Cardiac septum (tissue), 1 donor: ENCODE measurements at places on chromosomes 5 and 9. TPM values are rescaled to one million over a fixed set of nuclear protein-coding genes. Genes with fewer than 3 reads are reported as not detected.

Gene CNTFR
- total RNA-seq, result 1.1 TPM

Gene GIN1
- total RNA-seq, result 14.8 TPM

DNA sequence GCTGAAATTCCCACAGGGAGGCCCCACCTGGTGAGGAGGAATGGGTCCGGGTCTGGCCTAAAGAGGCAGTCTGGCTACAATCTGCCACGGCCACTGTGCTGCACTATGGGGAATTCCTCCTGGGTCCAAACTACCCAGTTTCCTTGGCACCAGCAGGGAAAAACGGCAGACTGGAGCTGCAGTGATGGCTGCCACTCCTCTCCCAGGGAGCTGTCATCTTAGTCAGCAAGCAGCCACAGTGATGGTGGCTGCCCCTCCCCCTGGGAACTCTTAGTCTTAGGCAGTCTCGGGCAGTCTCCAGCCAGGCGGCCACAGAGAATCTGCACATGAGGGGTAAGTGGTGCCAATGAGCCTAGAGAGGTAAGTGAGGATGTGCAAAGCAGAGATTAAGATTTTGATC lies 205.8 kb downstream of the TMEM38B start:
- DNase-seq, result no peak

GRCh38 chr5:619444-619843 lies 7.3 kb downstream of the CEP72 start:
- peak; percentile 44 for DNase-seq

DNA sequence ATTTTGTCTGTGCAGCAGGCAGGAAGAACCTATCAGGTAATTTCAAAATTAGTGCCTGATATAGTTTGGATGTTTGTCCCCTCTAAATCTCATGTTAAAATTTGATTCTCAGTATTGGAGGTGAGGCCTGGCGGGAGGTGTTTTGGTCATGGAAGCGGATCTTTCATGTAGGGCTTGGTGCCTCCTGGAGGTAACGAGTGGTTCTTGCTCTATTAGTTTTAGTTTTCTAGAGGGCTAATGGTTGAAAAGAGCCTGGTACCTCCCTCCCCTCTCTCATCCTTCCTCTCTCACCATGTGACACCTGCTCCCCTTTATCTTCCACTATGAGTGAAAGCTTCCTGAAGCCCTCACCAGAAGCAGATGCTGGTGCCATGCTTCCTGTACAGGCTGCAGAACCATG lies 106.3 kb downstream of the DRD1 start:
- no peak for DNase-seq

DNA sequence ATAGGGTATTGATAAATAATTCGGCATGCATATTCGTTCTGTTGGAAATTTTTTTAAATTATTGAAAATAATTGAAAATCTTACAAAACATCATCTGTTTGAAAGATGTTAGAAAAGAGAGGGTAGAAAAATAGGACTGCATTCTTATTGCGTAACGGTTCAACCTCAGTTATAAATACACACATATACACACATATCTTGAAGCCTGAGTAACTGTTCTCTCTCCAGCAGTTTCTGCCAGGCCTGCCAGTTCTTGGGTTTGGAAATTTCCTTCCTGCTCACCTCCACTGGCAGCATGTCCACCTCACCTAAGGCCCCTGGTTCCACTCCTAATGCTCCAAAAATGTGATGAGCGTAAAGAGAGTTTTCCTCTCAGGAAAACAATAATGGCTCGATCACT lies 9.1 kb downstream of the SPATA31E1 start:
- no peak for DNase-seq
